ENCODE measurements at places on chromosomes 13 and 19.

DNA sequence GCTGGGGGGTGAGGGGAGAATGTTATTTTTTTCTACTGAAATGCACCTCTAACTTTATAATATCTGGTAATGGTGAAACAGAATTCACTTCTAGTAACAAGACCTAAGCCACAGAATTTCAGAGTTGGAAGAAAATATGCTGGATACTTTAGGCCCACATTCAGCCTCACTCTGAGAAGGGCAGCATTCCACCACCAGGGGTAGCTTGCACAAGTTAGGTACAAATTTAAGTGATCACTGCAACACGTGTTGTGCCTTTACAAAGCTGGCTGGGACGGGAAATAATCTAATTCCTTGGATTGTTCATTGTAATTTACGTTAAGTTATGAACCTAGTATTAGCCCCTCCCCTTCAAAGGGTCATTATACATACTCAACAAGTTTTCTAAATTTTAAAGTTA, 192.3 kb downstream of the RGCC start:
- peak; percentile 18 for DNase-seq

GRCh38 chr19:2888731-2889224, 11.9 kb upstream of the ZNF57 start:
- DNase-seq: peak; percentile 64

DNA sequence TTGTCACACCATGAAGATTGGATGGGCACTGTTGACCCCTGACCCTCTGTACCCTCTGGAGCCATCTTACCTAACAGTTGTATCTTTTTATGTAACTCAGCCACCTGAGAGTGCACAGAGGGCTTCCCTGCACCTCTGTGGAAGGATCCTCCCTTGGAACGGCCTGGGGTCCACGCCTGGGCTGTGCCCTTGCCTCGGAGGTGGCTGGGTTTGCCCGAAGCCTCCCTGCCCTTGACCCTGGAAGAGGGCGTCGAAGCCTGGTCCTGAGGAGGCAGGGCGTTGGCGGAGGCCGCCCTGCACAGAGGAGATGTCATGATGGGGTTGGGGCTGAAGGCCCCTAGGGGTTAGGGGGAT, 241 bp downstream of the ODAD3 start:
- no peak for DNase-seq

DNA sequence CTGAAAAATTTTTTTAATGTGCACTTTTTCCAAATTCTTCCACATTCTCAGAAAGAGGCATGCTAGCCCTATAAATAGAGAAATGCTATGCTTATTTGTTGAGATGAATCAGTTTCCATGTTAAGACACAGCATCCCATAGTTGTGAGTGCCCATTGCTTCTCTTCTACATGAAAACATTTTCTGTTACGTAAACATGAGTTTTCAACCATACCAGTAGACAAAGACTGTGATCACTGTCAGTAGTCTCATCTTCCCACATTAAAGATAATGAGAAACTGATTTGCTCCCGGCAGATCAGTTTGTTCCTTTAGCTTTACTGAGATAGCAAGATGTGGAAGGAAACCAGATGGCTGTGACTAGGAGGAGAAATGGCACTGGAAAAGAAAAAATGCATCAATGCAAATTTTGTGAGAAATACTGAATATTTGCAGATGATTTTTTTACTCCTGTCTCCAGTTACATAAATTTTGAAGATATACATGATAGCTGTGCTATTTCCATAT, 45.8 kb upstream of the UFM1 start:
- DNase-seq: no peak

GRCh38 chr19:48110350-48110966, at the start of gene PLA2G4C:
Gene PLA2G4C, minus strand, starts transcription at chr19:48110817. Its CDS starts 4,288 bp downstream, at chr19:48106529.
- DNase-seq: peak; percentile 88

GRCh38 chr13:64930636-64931035, 2299.5 kb downstream of the PCDH9 start:
- DNase-seq: no peak

DNA sequence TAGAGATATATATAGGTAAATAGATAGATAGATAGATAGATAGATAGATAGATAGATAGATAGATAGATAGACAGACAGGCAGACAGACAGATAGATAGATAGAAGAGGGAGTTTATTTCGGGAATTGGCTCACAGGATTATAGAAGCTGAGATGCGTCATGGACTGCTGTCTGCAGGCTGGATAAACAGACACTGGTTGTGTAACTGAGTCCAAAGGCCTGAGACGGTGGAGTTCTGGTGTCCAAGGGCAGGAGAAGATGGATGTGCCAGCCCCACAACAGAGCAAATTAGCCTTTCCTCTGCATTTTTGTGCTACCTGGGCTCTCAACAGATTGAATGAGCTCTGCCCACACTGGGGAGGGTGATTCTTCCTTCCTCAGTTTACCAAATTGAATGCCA, 2.7 kb downstream of the CYP4F3 start:
- DNase-seq: no peak

DNA sequence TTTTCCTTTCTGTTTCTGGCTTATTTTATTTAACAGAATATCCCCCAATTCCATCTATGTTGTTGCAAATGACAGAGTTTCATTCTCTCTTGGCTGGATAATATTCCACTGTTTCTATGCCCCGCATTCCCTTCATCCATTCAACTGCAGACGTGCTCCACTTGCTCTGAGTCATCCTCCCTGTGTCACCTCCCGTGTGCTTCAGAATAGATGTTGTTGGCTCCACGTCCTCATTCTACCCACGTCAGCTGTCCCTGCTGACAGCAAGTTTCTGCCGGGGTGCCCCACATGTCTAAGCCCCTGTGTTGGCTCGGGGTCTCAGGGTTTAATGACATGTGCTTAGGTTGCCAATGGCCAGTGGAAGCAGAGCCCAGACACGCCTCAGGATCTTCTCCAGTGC, 1041.0 kb downstream of the UQCRFS1 start:
- DNase-seq: no peak

- DNase-seq: no peak
Observed at GRCh38 chr13:94233837-94234236, 245.6 kb downstream of the DCT start.

- peak; percentile 7 for DNase-seq
Observed at GRCh38 chr13:106083620-106084350, 451.7 kb downstream of the EFNB2 start.

- DNase-seq: no peak
Observed at GRCh38 chr13:83810136-83810535, 72.1 kb downstream of the SLITRK1 start.

GRCh38 chr19:55283548-55284377, at the start of gene BRSK1:
Gene BRSK1, plus strand, starts transcription at chr19:55283997. Its CDS starts 446 bp downstream, at chr19:55284443.
- DNase-seq: no peak

DNA sequence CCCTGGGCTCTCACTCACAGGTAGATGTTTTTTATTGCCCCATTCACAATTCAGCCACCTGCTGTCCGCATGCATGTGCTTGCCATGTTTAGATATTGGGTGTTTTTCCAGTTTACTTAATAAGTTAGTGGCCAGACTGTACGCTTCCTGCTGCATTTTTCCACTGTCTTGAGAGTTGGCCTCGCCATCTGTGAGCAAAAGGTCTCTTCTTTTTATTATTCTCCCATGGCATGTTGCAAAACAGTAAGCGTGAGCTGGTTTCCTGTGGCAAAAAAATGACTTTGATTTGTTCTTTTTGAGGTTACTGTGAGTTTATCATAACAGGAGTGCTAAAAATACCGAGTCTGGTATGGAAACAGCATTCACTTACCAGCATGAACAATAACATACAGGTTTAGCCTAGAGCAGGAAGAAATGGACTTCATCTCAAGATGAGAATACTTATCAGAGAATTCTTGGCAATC, 46.0 kb downstream of the SAE1 start:
- DNase-seq: no peak

DNA sequence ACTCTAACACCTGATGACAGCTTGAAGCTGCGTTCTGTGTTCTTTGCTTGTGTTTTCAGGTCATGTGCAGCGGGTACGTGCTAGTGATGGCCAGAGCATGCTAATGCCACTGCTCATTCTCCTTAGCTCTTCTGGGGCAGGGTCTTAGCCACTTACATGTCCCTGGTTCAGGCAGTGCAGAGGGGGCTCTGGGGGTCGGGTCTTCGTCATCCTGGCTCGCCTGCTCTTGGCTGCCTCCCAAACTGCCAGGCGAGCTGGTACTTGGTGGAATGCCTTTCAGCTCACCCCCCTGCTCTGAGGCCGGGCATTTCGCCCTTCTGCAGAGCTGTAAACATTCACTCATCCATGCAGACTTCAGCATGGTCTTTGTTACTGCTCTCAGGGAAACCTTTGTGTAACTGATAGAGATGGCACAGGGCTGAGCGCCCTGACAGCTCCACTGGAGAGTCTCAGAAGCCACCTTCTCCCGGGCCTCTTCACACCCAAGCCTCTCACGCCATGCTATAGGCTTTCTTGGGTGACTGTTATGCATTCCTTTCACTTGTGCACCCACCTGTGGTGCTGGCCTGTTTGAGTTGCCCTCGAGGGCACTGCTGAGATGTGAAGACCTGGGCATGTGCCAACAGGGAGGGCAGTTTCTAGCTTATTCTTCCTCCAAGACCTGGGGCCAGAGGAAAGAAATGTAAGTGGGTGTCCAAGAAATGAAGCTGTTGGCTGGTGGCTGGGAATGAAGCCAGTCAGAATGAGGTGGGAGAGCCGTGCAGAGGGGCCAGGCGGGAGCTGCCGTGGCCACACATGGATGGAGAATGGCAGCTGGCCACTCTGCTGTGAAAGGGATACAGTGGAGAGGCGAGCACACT, 24.4 kb downstream of the FAM124A start:
- DNase-seq: no peak

DNA sequence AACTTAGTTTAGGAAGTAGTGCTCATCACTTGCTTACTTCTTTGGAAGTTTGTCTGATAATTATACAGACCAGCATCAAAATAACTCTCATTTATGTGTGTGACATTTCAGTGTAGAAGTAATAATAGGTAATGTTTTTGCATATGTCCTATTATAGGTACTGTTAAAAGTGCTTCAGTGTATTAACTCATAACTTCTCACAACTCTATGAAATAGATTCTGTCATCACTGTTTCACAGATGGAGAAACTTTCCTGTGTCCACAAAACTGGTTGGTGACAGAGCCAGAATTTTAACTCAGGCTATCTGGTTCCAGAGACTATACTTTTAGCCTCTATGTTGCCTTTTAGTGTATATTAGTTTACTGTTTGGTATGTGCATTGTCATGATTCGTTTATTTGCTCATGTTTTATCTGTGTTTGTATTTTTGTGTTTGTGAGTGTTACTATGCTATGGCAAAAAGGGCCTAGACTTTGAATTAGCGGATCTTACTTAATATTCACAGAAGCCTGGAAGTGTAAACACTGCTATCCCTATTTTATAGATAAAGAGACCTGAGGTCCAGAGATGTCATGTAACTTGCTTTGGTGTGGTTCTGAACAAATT, 12.7 kb downstream of the LPAR6 start:
- no peak for DNase-seq

DNA sequence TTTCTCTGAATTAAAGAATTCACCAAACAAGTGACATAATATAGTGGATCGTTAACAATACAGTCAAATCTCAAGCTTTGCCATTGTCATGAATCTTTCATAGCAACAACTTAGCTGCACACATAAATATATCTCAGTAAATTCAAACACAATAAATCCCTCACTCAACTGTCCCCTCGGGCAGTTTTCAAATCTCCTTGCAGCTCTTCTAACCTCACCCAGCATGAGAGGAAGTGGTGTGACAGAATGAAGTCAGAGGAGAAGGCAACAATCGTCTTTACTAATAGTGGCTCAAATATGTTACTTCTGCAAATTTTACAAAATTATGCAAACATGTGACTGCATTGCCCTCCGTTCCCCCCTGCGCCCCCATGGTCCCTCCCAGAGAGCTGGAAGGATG, 148.2 kb downstream of the RAP2A start:
- DNase-seq: no peak

DNA sequence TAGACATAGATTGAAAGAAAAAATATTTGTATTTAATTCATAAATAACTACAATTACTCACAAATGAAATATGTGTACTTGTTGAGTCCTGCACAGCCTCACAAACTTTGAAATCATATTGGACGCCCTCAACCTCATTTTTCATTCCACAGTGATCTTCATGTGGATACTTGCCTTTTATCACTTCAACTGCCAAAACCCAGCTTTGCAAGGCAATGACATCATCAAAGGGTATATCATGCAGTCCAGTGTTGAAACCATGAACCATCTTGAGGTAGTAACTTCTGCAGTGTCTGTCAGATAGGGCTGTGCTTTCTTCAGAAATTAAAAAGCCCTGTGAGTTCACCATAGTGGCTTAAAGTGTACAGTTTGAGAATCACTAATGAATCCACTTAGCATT, 82.2 kb downstream of the HS6ST3 start:
- DNase-seq: no peak

GRCh38 chr13:32735859-32736258, 149.6 kb downstream of the PDS5B start:
- no peak for DNase-seq

DNA sequence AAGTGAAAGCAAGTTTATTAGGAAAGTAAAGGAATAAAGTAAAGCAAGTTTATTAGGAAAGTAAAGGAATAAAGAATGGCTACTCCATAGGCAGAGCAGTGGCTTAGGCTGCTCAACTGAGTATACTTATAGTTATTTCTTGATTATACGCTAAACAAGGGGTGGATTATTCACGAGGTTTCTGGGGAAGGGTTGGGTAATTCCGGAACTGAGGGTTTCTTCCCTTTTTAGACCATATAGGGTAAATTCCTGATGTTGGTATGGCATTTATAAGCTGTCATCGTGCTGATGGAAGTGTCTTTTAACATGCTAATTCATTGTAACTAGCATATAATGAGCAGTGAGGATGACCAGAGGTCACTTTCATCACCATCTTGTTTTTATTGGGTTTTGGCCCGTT, 194.3 kb downstream of the DLEU7 start:
- no peak for DNase-seq

DNA sequence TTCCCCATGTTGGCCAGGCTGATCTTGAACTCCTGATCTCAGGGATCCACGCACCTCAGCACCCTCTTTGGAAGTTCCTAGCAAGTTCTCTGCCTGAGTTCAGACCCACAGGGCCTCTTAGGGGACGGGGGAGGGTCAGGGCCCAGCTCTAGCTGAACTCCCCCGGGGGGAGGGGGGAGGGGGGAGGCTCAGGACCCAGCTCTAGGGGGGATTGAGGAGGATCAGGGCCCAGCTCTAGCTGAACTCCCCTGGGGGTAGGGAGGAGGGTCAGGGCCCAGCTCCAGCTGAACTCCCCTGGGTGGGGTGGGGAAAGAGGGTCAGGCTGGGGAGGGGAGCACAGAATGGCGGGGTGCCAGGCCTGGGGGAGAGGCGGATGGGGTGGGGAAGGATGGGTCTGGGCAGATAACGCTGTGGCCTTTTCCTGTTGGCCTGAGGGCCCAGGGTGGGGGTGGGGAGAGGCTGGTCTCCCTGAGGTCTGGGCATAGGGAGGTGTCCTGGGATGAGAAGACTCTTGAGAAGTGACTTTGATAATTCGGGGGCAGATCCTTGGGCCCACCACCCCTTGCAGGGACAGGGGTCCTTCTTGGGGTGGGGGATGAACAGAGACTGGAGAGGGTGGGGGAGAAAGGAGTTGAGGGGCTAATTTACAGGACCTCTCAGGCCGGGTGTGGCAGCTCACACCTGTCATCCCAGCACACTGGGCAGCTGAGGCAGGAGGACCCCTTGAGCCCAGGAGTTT, 5.5 kb upstream of the PTBP1 start:
- peak; percentile 81 for DNase-seq

Measured in hematopoietic multipotent progenitor cell treated with erythropoietin and hydrocortisone succinate and interleukin-3 and kit ligand, for 8 days (in vitro differentiated cells).